Chondrocyte (in vitro differentiated cells): ENCODE measurements at places on chromosomes 1 and 21.

DNA sequence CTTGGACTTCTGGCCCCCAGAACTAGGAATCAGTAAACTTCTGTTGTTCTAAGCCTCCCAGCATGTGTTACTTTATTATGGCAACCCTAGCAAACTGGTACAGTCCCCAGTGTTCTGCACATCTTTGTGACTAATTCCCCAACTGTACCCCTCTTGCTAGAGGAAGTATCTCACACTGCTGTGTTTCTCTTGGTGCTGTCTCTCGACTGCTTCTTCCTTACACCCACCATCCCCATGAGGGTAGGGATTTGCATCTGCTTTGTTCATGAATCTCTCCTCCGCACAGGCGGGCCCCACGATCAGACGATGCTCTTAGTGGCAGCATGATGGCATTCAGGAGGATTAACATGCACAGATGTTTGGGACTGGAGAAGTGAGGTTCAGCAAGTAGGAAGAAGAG, 46.7 kb downstream of the CLIC6 start:
- DNase-seq, result no peak

GRCh38 chr1:109138358-109138757, 24.4 kb downstream of the ELAPOR1 start:
- no peak for DNase-seq

DNA sequence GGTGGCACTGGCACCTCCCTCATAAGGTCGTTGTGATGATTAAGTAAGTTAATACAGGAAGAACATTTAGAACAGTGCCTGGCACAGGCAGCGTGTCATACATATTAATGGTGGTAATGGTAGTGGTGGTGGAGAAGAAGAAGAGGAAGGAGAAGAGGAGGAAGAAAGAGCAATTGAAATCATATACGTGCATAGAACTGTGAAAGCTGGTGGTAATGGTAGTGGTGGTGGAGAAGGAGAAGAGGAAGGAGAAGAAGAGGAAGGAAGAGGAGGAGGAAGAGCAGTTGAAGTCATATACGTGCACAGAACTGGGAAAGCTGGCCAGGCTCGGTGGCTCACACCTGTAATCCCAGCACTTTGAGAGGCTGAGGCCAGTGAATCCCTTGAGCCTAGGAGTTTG, 121.3 kb upstream of the HOOK1 start:
- DNase-seq, result no peak

DNA sequence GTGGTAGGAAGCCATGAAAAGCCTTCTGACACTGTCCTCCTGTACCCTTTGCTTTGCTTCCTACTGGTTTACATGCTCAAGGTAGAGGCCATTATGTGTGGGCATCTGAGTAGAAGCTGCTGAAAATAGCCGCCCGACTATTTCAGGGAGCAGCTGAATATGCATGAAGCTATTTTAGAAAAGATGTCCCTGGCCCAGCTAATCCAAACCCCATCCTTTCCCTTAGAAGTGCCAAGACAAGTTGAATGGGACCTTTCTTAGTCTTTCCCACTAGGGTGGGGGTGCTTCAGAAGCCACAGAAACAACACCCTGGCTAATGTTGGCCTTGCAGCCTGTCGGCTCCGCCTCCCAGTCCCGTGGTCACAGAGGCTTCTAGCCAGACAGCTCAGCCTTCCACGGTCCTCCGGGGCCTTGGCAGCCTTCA, 205.1 kb upstream of the EDN2 start:
- DNase-seq, result no peak

- no peak for DNase-seq
Measured at GRCh38 chr1:61043010-61043820, 39.1 kb upstream of the NFIA start.

DNA sequence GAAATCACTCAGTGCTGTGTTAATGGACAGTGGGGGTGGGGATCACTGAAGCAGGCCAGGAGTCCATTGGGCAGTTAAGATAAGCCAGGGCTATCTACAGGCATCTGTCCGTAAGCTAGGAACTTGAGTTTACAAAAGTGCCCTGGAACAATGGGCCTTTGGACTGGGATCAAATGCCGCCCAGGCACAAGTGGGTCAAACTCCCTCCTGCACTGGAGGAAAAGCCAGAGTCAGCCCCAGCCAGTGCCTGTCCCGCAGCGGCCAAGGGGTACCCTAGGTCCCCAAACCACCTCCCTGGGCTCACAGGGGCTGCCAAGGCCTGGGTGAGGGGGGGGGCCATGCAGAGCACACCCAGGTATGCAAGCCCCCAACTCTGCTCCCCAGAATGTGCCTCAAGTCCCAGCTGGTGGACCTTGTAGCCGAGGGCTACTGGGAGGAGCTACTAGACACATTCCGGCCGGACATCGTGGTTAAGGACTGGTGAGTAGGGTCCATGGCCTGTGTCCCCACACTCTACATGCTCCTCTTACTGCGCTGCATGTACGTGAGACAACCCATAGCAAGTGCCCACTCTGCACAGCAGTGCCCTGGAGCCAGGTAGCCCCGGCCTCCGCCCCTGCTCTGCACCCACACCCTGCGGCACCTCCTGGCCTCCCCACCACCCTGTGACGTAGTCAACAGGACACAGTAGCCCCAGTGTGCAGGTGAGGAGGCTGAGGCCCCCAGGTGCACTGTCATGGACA, 7.7 kb downstream of the FBXO6 start:
- DNase-seq, result no peak

GRCh38 chr1:98355656-98356383, 305.7 kb upstream of the SNX7 start:
- DNase-seq, result no peak

GRCh38 chr1:175320804-175321203, 128.2 kb upstream of the KIAA0040 start:
- DNase-seq, result no peak

GRCh38 chr1:157104598-157105293, 5.1 kb upstream of the ETV3L start:
- DNase-seq, result no peak

- no peak for DNase-seq
Measured at GRCh38 chr1:54413295-54413694, 7.1 kb upstream of the SSBP3 start.

DNA sequence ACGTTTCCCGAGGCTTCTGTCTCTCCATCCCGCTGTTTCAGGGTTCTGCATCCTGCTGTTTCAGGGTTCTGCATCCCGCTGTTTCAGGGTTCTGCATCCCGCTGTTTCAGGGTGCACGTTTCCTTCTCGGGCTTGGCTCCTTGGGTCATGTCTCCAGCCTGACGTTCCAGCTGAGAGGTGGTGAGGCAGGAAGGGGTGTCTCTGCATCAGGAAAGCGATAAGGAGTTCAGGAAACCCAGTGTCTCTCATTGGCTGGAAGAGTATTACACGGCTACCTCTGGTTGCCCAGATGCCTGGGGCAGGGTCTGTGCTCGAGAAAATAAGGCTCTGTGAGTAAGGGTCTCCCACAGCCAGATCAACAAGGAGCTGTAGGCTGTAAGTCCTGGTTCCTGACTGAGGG, 21.1 kb downstream of the ADARB1 start:
- no peak for DNase-seq

GRCh38 chr1:82778612-82779011, 977.9 kb downstream of the ADGRL2 start:
- no peak for DNase-seq

GRCh38 chr1:160204526-160205241, 500 bp upstream of the PEA15 start:
- no peak for DNase-seq
